ENCODE measurements at places on chromosomes 2 and 18. TPM values are rescaled to one million over a fixed set of nuclear protein-coding genes. Genes with fewer than 3 reads are reported as not detected.

KLHL14 gene
- polyA plus RNA-seq: 0.21 TPM

ATOH8 gene
- polyA plus RNA-seq: 14.4 TPM

DNA sequence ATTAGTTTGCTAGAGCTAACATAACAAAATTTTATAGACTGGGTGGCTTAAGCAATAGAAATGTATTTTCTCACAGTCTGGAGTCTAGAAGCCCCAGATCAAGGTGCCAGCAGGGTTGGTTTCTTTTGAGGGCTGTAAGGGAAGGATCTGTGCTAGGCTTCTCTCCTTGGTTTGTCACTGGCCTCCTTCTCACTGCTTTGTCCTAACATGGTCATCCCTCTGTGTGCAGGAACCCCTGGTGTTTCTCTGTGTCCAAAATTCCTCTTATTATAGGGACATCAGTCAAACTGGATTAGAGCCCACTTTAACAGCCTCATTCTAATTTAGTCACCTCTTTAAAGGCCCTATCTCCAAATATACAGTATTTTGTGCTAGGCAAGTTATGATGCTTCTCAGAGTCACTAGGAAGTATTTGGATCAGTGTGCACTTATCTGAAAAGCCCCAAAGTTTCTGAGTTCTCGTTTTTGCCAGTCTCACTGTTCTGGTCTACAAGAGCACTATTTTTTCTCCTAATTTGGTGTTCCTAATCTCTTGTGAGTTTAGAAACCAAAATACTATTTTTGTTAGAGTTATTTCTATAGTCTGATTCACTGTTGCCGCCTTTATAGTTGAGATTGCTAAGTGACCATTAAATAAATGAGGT lies 29.0 kb downstream of the ZC3H6 start:
- no peak for DNase-seq

DNA sequence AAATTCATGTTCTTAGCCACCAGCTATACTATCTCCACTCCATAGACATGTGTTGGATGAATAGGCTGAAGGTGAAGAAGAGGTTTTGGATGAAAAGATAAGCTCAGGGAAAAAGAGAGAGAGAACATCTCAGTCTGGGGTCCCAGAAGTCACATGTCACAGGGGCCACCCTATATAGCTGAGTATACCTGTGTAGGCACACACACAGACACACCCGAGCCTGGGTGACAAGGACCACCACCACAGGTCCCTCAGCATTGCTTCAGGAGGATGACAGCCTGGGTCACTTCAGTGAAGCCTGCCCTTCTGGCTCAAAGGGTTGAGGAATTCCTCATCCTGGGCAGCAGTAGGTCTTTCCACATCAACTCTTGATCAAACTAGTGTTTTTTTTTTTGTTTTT lies 56.2 kb downstream of the POLR1A start:
- DNase-seq: no peak

DNA sequence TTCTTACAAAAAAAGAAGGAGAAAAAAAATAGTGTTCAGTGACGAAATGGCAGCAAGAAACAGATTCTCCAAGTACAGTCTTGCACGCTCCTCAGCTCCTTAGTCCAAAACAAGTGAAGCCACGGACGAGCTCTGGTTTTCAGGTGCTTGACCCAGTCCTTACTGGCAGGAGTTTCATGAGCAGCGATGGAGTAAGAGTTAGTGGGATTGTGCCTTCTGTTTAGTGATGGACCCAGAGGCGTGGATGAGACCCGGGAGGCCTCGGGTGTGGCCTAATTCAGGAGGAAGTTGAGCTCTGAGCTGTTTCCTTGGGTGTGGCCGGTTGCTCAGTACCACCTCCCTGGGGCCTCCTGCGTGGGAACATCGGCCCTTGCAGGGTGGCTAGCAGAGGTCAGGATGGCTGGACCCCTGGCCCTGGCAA lies 52.0 kb downstream of the KIF5C start:
- no peak for DNase-seq
